ENCODE measurements at places on chromosomes 2 and 18.
A peak's percentile ranks its signal among the peaks of the same experiment; 100 is the strongest.

DNA sequence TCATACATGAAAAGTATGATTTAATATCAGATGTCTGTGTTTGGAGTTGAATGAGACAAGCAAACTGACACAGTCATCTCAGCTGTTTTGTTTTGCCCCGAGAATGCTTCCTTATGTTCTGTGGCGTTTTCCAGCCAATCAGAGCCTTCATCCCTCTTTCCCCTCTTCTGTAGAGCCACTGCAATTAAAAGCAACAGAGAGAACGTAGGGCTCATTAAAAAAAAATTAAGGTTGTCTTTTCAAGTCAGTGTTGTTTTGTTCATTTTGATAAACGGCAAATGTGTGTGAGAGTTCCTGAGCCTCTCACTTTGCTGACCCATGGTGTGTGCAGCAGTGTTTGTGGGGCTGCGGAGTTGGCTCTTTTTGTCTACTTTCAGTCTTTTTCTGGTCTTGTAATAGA, 216.0 kb downstream of the FHOD3 start:
- DNase-seq = no peak

DNA sequence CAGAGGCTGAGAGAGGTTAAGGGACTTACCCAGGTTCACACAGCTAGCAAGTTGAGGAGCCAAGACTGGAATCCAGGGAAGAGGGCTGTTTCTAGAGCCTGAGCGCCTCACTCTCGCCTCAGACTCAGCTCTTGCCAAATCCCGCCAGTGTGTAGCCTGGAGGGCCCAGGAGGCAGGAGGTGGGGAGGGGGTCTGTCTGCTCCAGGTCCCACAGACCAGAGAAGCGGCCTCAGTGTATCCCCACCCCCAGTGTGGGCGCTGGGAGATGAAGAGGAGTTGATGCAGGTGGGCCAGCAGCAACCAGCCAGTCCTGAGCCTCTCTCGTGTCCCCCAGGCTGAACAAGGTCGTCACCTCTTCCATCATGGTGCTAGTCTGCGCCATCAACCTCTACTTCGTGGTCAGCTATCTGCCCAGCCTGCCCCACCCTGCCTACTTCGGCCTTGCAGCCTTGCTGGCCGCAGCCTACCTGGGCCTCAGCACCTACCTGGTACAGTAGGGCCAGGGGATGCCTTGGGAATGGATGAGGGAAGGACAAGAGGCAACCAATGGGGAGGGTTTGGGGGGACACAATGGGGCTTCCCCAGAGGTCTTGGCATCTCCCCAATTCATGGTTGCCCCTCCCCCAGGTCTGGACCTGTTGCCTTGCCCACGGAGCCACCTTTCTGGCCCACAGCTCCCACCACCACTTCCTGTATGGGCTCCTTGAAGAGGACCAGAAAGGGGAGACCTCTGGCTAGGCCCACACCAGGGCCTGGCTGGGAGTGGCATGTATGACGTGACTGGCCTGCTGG, 5.2 kb upstream of the CTDSP1 start:
- DNase-seq = peak; percentile 31

GRCh38 chr18:33924576-33924975, 300.1 kb downstream of the NOL4 start:
- no peak for DNase-seq

GRCh38 chr2:12549641-12550040, 167.1 kb upstream of the TRIB2 start:
- DNase-seq = peak; percentile 56

GRCh38 chr18:61935362-61935761, 42.6 kb upstream of the RNF152 start:
- no peak for DNase-seq

DNA sequence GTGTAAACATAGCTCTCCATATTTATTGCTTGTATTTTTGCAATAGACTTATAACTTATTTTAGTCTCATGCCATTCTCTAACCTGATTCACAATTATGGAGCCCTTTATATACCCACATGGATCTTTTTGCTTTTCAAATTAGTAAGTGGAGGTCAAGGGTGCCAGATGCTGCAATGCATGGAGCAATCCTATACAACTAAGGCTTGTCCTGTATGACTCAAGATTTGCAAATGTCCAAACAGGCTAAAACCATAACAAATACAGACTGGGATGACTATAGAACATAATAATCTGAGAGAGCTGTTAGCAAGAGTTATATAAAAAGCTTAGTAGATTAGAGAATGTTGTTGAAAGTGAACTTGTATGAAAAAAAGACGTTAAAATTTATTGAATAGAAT, 690.4 kb upstream of the NRXN1 start:
- peak; percentile 94 for DNase-seq

DNA sequence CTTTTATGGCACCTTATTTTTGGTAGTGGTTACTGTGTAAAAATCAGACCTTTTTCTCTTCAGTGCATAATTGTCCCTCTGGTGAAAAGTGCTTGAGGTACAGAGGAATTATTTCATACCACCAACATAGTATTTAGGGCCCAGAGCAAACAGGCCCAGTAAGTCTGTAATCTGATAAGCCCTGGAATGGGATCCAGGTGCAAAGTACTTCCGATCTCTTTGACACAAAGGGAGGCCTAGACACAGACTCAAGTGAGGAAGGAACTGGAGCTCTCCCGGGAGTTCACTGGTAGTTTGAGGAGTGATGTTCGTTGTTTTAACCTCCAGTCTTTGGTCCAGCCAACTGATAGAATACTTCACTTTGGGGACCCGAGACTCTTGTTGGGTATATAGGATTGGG, 57.4 kb downstream of the RAB31 start:
- no peak for DNase-seq

- no peak for DNase-seq
Observed at GRCh38 chr2:147013696-147014392, 831.0 kb upstream of the ACVR2A start.

DNA sequence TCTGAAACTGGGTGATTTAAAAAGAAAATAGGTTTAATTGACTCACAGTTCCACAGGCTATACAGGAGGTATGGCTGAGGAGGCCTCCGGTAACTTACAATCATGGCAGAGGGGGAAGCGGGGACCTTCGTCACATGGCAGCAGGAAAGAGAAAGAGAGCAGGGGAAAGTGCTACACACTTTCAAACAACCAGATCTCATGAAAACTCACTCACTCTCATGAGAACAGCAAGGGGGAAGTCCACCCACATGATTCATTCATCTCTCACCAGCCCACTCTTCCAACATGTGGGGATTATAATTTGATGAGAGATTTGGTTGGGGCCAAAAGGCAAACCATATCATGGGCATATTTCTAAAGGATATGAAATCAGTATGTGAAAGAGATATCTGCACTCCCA, 12.0 kb upstream of the ARHGAP15 start:
- DNase-seq = no peak

All from choroid plexus epithelial cell (primary cell).